ENCODE measurements at places on chromosomes 7 and 10. TPM values are rescaled to one million over a fixed set of nuclear protein-coding genes. Genes with fewer than 3 reads are reported as not detected.

GRCh38 chr10:1241322-1241890, 185.2 kb downstream of the WDR37 start:
- no peak for DNase-seq

Gene PPIF
- total RNA-seq: 80.6 TPM

Gene LRRC18
- not detected for total RNA-seq

- DNase-seq: peak; percentile 96
Observed at GRCh38 chr10:17062955-17063484, 66.6 kb downstream of the CUBN start.

Gene UPP1
- 421 TPM for total RNA-seq

GRCh38 chr7:6071406-6071805, 40.2 kb downstream of the ANKRD61 start:
- no peak for DNase-seq

DNA sequence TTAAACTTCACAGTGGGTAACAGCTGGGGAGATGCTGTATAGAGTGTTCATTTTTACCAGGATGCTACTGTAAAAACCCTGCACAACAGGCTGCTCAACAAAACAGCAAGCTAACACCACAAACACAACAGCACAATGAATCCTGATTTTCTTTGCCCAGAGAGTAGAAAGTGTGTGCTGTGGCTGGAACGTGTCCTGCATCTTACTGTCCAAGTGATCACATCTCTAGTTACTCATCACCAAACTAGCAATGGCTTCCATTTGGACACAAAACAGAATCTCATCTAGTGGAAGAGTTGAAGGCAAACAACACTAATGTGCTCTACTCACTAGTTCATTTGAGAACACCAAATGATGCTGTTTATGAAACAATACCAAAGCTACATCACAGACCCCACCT, 121.2 kb downstream of the SLC25A13 start:
- DNase-seq: no peak

Gene CRPPA
- total RNA-seq: 1.4 TPM

Gene CCDC146
- total RNA-seq: 5.6 TPM

Gene TFAM
- 32.4 TPM for total RNA-seq

GRCh38 chr7:80816806-80817205, 102.0 kb downstream of the SEMA3C start:
- DNase-seq: no peak

Gene PAPOLB
- total RNA-seq: 0.14 TPM

Gene PRLHR
- not detected for total RNA-seq

GRCh38 chr10:83433705-83434104, 705.6 kb upstream of the GHITM start:
- DNase-seq: no peak

GRCh38 chr10:59872892-59873463, 33.4 kb downstream of the CCDC6 start:
- DNase-seq: peak; percentile 48

GRCh38 chr7:26898891-26899290, 34.5 kb upstream of the SKAP2 start:
- DNase-seq: no peak

DNA sequence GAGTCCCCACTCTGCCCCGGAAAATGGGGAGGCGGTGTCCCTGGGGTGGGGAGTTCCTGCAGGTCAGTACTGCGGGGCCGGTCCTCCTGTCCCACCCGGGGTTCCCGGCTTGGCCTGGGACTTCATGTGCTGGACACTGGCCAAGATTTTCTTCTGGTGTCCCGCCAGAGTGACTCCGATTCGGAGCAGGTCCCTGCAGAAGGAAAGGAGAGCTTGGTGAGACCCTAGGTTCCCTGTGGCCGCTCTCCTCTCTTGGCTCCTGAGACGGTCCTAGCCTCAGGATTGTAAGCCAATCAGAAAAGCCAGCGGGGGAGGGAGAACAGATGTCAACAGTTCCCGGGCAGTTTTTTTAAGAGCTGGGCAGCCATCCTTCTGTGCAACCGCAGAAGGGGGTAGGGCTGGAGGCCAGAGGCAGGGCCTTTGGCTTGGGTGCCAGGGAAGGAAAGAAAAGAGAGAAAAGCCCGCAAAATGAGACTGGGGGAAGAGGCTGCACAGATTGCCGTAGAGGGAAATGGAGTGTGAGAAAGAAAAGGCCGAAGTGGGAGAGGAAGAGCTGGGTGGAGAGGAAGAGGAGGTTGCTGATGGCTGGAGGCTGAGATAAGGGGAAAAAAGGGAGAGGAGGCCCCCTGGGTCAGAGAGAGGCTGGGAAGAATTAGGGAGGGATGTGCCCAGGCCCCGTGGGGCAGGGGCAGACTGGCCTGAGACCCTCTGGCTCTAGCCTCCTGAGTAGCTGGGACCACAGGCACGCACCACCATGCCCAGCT, 23.7 kb downstream of the EPHB4 start:
- DNase-seq: peak; percentile 70

Gene SPDYE2B
- total RNA-seq: not detected

- no peak for DNase-seq
Observed at GRCh38 chr10:22321156-22321923, 441 bp downstream of the BMI1 start.

- no peak for DNase-seq
Observed at GRCh38 chr10:109899356-109900331, 23.7 kb downstream of the XPNPEP1 start.

GRCh38 chr7:98278936-98279335, 2.5 kb upstream of the BRI3 start:
- DNase-seq: no peak

Gene PITRM1
- 74.1 TPM for total RNA-seq

- DNase-seq: no peak
Observed at GRCh38 chr7:28075674-28076358, 104.8 kb downstream of the JAZF1 start.

Gene GPNMB
- total RNA-seq: 33.5 TPM

Gene TRPV5
- total RNA-seq: not detected

DNA sequence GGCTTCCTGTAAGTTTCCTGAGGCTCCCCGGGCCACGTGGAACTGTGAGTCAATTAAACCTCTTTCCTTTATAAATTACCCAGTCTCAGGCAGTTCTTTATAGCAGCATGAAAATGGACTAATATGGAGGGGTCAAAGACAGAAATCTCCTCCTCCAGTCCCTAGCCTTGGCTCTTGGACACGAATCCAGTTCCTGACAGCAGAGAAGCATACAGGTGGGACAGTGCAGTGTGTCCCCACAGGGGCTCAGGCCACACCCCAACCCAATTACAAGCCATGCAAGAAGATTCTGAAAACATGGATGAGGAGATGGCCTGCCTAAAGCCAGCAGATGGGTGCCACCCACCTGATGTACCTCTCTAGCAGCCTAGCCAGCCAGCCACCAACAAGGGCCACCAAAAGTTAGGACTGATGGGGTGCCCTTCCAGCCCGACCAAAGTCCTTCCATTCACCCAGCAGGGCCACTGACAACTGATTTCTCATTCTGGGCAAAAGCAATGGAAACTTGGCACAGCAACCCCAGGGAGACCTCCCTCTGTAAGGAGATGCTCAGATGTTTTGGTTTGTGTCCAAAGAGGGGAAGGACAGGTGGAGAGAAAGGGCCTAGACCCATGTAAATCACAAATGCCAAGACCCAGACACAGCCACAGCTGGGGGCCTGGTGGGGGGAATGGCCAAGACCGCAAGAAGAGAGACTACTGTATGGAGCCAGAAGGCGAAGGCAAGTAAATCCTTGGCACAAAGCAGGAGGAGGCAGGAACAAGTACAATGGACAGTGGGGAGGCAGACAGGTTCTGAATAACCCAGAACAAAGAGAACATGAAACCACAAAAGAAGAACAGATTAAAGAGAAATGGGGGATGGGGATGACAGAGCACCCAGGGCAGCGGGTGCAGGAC, 13.6 kb downstream of the GPRIN2 start:
- DNase-seq: no peak

- DNase-seq: no peak
Observed at GRCh38 chr7:96649981-96650380, 59.7 kb downstream of the SEM1 start.

Gene FAS
- 34.8 TPM for total RNA-seq

Gene CCDC7
- total RNA-seq: 2.7 TPM

DNA sequence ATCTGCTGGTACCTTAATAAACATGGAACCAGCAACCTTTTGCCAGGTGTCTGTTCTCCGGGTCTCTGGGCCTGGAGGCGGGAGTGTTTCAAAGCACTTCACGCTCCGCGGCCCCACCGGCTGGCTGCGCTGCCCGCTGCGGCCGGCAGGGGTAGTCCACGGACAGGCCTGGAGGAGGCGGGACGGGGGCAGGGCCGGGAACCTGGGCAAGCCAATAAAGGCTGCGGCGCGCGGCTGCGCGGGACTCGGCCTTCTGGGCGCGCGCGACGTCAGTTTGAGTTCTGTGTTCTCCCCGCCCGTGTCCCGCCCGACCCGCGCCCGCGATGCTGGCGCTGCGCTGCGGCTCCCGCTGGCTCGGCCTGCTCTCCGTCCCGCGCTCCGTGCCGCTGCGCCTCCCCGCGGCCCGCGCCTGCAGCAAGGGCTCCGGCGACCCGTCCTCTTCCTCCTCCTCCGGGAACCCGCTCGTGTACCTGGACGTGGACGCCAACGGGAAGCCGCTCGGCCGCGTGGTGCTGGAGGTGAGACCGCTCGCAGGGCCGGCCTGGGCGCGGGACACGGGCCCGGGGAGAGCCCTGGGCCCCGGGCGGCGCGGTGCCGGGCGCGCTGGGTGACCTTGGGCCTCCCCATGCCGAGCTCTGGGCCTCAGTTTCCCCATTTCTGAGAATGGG, at the start of gene PPIF:
Gene PPIF, plus strand, starts transcription at position 244 of the 668 bp plus-strand sequence. Its CDS starts 80 bp downstream, at position 324.
- DNase-seq: no peak

Gene CCDC201
- not detected for total RNA-seq

- DNase-seq: no peak
Observed at GRCh38 chr10:60171436-60172013, 218.2 kb downstream of the ANK3 start.

GRCh38 chr7:55309040-55309991, 55.8 kb upstream of the LANCL2 start:
- DNase-seq: no peak

Gene NEBL
- 6.9 TPM for total RNA-seq

GRCh38 chr10:78752221-78752620, 316.5 kb upstream of the ZMIZ1 start:
- DNase-seq: no peak

DNA sequence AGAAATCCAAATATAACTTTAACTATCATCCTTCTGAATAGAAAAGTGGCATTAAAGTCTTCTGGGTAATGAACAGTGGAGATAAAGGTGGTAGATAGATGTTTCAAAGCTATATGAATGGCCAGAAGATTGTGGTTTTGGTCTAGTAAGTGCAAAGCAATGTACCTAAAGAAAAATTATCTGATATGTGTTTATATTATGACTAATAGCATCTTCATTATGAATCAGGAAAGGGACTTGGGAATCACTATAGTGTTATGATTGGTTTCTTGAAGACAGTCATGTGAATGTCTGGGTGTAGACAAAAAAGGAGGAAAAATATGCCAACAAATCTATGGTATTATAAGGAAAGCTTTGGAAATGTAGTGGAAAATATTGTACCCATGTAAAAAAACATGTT, 3.0 kb downstream of the ZNF518A start:
- no peak for DNase-seq

DNA sequence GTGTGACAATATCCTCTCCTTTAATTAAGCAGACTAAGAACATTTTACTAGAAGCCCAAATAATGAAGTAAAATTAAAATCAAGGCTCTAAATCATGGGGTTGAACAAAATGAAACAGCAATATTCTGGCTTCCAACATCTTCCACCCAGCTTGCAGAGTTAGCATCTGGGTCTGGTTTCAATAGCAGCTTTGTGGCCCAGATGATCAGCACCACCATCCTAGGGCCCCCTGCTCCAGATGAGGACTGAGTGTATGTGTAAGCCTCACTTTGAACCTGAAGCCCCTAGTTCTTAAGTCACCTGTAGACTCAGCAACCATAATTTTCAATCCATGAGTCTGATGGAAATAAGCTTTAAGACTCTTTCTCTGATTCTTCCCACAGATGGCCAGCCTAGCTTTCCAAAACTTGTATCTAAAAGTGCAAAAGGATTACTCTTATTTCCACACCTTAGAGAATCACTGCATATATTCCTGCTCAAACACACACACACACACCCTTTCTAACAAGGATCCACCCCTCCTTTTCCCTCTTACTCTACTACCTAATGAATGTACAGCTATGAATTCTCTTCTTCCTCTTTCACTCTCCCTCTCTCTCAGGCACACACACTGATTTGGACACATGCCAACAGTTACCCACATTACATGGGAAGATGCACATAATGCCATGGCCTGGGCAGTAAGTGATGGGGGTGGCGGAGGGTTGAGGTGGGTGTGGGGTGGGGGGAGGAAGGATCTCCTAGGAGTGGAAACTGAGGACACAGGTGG, 3.5 kb downstream of the DENND11 start:
- no peak for DNase-seq

DNA sequence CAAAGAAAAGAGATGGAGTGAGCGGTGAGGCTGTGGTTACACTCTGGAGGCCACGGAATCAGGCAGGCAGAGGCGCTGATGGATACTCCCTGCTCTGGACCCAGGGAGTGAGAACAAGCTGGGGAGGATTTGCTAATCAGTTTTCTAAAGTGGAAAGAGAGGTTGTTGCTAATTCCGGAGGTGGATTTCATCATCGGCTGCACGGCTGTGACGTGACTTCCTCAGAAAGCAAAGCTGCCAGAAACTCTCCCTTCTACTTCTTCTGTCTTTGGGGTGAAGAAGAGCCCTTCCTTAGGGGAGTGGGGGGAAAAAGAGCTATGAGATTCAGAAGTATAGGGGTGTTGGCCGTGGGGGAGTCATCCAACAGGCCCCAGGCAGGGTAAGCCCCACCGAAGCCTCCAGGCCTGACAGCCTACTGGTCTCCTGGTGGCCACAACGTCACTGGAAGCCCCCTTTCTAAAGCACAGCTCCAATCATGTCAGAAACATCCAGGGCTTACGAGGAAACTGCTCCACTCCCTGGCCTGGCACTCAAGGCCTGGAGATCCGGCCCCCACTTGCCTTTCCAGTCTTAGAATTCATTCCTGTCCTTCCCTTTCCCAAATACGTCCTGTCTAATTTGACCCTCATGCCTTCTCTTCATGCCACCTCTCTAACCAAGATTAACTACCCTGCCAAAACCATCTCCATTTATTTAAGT, 114.5 kb downstream of the HIP1 start:
- no peak for DNase-seq

Gene STK17A
- total RNA-seq: 12.8 TPM

GRCh38 chr10:97003804-97004201, 171.7 kb downstream of the LCOR start:
- no peak for DNase-seq

Gene LIPJ
- total RNA-seq: 0.08 TPM

Gene SEMA3D
- total RNA-seq: 0.50 TPM

- no peak for DNase-seq
Observed at GRCh38 chr7:38034062-38034908, 113.8 kb downstream of the EPDR1 start.
